GF-D8 (cell line): ENCODE measurements at places on chromosomes 3 and 15.

DNA sequence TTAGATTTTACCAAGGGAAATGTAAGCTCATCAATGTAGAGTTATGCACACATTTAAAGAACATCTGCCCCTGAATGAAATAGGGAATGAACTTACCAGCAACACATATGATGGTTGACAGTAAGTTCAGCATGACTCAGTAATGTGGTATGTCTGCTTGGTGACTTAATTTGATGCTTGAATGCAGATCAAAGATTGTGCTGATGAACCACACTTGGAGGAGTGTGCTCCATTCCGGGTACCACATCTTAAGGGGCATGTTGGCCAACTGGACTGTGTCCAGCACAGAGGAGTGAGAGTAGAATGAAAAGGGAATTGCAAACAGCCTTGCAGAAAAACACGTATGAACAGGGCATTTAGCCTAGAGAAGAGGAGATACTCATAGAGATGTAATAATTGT is 171.0 kb upstream of the RARB start:
- DNase-seq, result no peak

- no peak for DNase-seq
Measured at GRCh38 chr3:180332608-180333007, 269.4 kb upstream of the TTC14 start.

DNA sequence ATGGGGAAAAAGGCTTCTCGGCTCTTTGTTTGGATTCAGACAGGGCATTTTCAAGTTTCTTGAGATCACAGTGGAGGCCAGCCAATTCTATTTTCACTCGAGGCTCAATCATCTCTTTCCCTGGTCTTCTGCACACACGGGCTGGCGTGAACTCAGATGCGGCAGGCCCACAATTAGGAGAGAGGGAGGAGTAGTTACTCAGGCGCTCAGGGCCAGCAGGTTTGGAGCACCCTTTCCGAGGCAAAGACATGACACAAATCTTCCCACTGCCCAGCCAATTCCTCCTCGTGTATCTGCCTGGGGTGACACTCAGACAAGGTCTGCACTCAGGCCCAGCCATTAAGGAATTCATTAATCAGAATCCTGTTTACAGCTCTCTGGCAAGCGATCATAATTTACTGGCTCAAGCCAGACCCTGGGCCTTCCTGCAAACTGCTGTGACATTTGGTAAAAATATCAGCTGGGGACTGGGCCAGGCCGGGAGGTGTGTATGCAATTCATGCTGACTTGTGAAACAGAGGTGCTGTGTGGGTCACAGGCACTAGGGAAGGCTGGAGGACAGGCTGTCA is 68.1 kb upstream of the TLE3 start:
- DNase-seq, result no peak

DNA sequence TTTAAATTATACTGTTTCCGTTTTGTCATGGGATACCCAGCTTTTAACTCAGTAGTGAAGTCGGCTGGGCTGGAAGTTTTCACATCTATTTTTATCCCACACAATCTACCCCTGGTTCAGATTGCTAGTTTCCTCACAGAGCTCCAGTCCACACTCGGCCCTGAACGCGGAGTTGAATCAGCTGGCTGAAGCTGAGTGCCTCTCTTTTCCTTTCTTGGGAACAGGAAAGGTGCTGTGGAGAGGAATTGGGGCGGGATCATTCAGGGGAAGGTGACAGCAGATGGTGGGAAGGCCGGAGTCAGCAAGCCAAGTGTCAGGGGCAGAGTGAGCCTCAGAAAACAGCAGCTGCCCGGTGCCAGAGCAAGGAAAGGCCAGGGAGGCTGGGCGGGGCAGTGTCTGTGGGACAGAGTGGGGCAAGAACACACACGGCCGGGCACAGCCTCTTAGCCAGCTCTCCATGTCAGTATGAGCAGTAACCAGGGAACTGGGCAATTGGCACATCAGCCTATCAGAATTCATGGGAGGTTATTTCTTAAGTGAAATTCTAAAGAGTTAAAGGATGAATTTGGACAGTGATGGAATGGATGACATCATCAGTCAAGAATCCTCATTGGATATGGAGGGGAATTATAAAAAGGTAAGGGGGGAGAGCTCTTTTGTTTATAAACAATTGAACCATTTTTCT is 135.7 kb upstream of the IL12A start:
- DNase-seq, result no peak

- no peak for DNase-seq
Measured at GRCh38 chr3:66297260-66297873, 76.6 kb downstream of the SLC25A26 start.

GRCh38 chr3:177483182-177483967 is 286.1 kb upstream of the TBL1XR1 start:
- DNase-seq, result no peak

- DNase-seq, result no peak
Measured at GRCh38 chr3:176988795-176989194, 208.5 kb downstream of the TBL1XR1 start.

DNA sequence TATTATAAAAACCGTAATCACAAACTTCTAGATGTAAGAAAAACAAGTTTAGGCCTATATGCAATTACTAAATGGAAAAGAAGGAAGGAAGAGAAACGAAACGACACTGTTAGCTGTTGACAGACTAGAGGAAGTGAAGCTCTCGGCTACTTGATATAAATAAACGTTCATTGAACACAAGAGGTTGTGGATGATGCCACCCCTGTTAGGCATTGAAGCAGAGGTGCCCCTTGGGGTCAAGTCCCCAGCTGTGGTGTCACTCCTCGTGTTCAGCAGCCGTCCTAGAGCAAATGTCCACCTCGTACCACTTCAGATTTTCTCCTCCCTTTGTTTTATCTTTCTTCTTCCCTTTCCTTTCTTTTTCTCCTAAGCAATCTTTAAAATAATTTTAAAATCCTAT is 146.5 kb upstream of the UBE2E1 start:
- DNase-seq, result no peak
